NCI-H1092 (cell line): ENCODE measurements at places on chromosomes 2 and 18.

- no peak for DNase-seq
Measured at GRCh38 chr2:2410987-2411386, 79.9 kb upstream of the MYT1L start.

DNA sequence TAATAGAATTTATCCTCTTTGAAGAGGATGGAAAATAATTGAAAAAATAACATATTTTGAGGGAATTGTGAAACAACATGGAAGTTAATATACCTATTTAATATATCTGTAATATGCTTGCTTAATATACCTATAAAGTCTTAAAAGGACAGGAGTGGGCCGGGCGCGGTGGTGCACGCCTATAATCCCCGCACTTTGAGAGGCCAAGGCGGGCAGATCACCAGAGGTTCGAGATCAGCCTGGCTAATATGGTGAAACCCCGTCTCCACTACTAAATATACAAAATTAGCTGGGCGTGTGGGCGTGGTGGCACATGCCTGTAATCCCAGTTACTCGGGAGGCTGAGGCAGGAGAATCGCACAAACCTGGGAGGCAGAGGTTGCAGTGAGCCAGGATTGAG lies 254.9 kb downstream of the TMX3 start:
- no peak for DNase-seq

DNA sequence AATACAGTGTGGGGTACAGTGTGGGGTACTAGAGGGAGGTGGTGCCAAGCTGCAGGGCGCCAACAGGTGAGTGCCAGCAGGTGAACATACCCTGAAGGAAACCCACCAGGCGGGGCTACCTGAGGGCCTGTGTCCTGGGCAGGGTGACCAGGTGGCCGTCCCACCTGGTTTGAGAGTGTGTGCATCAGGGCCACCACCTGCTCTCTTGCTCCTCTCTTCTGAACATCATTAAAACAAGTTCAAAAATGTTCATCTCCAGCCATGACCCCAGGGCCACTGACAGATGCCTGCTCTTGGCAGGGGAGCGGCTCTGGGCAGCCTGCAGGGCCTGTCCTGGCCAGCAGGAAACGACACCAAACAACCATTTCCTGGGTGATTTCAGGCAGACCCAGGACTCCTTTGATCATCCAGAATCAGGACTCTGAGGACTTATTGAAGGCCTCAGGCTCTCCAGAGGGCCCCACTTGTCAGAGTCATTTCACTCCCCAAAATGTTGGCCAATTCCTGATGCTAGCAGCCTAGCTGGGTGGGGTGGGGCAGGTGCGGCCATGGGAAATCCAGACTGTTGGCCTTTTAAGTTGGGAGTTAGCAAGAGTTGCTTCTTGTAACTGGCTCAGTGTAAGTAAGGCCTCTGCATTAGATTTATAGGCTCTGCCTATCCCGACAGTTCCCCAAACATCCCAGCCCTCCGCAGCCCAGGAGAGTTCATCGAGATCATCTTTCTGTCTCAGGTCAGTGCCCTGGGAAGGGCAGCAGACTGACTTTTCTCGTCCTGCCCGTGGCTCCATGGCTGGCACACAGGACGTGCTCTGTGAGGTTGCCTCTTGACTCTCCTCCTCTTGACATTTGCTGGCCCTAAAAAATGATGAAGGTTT lies 111.5 kb upstream of the ZNF236 start:
- no peak for DNase-seq

GRCh38 chr2:69222953-69223658 lies 163.9 kb downstream of the GFPT1 start:
- DNase-seq = no peak

DNA sequence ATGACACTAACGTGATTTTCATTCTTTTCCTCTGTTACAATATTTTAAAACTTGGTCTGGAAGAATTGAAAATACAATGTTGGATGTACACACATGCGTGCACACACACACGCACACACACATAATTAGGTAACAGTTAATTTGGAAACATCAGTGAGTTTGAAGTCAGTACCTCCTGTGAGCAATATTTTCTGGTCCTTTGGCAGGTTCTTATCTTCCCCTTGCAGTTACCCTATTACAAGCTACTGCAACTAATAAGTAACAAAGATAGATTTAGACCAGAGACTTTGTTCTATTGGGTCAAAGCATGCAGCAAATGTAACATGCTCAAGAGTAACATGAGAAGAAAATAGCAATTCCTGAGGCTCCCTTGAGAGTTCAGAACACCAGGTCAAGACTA lies 73.3 kb downstream of the ZNF385B start:
- no peak for DNase-seq

- DNase-seq = no peak
Measured at GRCh38 chr2:183105402-183106134, 18.7 kb upstream of the NUP35 start.

DNA sequence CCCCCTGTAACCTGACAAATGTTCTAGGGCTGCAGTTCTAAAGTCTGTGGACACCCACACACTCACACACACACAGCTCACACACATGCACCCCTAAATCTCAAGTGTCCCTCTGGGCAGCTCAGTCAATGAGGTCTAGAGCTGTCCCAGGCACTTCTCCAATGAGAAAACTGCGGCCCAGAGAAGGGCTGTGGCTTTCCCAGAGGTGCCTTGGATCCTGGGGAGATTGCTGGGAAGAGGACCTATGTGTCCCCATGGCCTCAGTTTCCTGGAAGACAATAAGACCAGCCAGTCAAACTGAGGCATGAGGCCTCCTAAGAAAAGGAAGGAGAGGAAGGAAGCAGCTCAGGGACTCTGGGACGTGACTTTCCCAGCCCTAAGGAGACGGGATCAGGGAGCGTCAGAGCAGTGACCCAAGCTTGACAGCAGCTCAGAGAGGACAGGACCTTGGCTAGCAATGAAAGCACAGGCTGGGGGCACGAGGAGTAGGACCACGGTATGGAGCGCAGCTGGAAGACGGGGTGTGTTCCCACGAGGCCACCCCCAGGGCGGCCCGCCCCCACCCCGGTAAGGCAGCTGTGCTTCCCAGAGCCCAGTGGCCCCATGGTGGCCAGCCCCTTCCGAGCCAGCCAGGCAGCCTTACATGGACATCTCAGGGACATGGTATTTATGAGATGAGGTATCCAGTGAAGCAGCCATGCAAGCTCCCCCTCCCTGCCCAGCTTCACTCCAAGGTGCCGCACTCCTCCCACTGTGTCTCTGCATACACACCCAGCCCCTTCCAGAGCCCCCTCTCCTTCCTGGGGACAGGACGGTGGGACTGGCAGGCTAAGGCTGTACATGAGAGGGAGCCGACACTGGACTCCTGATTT lies 46.0 kb downstream of the TNS1 start:
- DNase-seq = no peak

- no peak for DNase-seq
Measured at GRCh38 chr18:13532406-13533075, 193.8 kb downstream of the FAM210A start.

DNA sequence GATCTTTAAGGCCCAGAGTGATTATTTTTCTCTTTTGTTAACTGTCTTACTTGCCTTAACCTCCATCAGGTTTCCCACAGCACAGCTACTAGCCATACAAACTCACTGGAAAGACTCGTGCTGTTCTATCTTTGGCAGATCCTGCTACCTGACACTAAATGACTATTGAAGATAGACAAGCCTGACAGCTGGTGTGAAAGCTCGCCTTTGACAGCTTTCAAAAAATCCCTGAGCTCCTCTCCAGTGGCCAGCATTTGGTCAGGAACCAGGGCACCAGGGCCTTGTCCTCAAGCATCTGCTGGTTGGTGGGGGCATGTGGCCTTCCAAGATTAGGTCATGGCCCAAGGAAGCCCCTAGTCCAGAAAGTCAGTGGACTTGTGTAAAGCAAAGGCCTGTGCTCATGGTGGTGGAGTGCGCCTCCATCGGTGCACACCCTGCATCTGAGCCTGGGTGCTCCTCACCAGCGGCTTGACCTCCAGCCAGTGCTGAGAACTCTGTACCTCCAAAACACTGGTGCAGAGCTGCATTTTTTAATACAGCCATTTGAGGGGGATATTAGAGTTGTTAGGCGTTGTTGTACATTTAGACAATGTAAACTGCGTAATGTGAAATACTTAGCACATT lies 158.5 kb downstream of the NCK2 start:
- DNase-seq = no peak

DNA sequence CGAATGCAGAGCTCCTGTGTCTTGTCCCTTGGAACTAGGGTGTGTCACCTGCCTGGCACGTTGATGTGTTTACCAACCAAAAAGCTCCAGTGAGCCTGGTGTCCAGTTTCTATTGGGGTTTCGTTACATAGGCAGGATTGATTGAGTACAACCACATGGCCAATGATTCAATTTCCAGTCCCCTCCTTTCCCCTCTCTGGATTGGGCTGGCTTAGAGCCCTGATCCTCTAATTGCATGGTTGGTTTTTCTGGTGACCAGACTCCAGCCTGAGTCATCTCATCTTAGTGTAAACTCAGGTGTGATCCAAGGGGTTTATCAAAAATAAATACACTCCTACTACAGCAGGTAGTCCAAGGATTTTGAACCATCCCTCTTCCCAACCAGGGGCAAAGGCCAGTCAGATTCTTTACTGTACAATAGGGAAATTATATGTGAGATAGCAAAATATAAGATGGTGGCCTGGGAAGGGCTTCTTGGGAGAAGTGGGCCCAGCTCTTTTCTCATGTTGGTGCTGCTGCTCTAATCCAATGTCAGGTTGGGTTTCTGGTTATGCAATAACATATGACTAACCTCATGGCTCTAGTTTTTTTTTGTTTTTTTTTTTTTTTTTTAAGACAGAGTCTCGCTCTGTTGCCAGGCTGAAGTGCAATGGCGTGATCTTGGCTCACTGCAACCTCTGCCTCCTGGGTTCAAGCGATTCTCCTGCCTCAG lies 64.7 kb upstream of the MGAT5 start:
- no peak for DNase-seq

DNA sequence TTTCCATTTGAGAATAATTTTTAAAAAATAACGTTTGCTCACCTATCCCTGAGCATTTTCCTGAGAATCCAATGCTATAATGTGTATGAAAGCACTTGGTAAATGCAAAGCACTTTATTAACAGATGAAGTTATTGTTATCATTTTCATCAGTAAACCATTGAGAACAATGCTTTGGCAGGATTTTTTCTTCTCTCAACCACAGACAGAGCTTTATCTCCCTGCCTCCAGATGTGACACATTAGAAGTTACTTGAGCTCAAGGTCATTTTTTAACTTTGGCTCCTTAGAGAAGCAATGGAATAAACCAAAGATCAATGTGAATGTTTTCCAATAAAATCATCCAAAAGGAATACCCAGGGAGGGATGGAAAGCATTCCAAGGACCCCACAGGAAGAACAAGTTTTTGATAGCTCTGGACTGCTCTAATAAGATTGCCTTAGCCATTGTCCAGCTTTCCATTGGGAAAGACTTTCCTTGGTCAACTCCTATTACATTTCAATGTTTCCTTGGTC lies 118.9 kb upstream of the NT5C1B start:
- no peak for DNase-seq
